Activated CD4-positive, alpha-beta T cell treated with anti-CD3 and anti-CD28 coated beads for 4 hours (primary cell): ENCODE measurements at places on chromosomes 3 and 15.

GRCh38 chr3:146350852-146351251, 99.9 kb upstream of the PLSCR4 start:
- no peak for DNase-seq

DNA sequence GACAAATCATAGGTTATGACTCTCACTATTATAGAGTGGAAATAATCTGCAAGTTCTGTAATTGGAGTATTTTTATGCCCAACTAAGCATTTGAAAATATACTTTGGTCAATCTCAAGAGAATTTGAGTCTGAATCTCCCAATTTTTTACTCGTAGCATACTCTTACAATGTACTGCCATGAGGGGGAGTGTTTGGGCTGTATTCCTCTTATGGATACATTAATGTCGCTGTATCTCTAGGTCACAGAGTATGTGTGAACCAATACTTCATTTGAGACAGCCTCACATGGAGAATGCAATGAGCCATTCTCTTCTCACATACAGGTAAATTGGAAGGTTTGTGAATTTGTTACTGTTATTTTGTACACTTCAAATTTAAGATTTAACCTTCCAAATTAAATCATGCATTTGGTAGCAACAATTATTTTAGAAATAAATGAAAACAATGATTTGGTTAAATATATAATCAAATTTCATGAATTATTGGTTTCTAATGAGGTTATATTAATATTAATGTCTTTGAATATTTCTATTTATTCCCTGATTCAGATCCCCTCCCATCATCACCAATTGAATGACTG, 5.5 kb upstream of the CD200 start:
- peak; percentile 32 for DNase-seq

DNA sequence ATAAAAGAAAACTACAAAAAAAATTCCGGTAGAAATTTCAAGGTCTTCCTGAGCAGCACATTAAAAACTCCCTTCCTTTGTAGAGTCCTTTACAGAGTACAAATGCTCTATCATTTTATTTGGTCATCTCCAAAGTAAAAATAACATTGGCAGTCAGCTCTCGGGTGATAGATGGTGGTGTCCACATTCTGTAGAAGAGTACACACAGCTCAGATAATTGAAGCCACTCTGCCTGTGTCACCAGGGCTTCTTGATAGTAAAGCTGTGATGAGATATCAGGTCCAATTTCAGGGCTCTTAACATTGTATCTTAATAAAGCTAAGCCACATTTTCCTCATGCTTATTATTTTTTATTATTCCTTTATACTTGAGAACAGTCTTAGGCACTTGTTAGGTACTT, 371.6 kb downstream of the TAFA4 start:
- DNase-seq, result no peak

DNA sequence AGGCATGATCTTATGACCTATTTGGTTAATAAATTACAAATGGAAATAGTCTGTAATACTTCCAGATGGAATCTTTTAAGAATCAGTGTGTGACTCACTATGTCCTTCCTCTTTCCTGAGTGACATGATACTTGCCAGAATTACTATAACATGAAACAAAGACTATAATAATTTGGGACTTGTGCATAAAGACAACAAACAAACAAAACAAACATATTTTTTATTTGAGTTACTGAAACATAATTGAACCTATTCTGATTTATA, 1268.1 kb downstream of the OTOL1 start:
- no peak for DNase-seq

DNA sequence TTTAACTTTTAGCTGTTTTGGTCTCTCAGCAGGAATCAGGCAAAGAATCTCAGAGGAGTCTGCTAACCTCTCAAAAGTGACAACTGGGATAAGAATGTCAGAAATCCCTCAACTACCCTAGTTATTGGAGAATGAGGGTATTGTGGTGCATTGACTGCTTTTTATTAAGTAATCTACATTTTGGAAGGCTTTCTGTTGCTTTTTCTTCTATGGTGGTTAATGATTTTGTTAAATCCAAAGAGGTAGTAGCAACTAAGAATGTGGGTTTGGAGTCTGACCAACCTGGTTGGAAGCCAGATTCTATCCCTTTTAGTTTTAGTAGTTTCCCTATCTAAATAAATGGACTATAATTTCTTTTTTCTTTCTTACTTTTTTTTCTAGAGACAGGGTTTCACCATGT, 94.7 kb upstream of the RNF7 start:
- no peak for DNase-seq

GRCh38 chr15:67190813-67191212, 63.6 kb downstream of the AAGAB start:
- DNase-seq, result no peak

GRCh38 chr3:114743746-114744485, 403.2 kb downstream of the ZBTB20 start:
- DNase-seq, result no peak

DNA sequence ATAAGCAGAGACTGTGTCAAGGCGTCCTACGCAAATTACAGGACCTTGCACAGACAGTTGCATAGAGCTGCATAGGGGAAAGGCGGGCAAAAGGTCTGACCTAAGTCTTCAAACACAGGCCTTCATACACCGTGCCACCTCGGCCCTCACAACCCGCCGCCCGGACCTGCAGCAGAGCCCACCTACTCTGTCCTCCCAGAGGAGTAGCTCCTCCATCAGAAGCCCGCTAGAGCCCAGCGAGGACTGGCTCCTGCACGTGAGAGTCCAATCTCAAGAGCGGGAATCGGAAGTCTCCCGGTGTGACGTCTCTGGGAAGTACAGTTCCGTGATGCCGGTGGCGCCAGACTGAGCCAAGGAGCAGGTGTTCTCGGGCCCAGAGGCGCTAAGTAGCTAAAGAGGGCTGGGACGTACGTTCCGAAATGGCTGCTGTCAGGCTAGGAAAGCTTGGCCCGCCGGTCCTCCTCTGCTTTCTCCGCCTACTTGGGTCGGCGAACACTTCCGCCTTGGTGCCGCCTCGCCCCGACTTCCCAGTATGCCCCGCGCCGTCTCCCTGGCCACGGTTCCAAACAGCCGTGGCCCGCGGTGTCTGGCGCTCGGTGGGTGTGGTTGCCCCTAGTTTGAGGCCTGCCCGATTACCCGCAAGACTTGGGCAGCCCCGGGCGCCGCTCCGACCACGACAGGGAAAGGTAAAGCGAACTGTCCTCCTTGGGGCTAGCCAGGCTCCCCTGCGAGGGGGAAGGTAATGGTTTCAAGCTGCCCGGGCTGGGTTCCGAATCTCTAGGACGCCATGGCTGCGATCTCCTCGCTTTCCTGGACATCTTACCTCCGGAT, at the start of the genes ASTE1 and NEK11:
Gene ASTE1, minus strand, starts transcription at position 505 of the 831 bp plus-strand sequence. CDS start 1,519 bp downstream, outside the sequence.
Gene NEK11, plus strand, starts transcription at position 557 of the 831 bp plus-strand sequence. CDS start 2,832 bp downstream, outside the sequence.
- DNase-seq, result peak; percentile 89

GRCh38 chr15:56052395-56053045, 59.1 kb upstream of the NEDD4 start:
- DNase-seq, result no peak

GRCh38 chr3:50323614-50324199, 1.2 kb upstream of the HYAL2 start:
- no peak for DNase-seq

DNA sequence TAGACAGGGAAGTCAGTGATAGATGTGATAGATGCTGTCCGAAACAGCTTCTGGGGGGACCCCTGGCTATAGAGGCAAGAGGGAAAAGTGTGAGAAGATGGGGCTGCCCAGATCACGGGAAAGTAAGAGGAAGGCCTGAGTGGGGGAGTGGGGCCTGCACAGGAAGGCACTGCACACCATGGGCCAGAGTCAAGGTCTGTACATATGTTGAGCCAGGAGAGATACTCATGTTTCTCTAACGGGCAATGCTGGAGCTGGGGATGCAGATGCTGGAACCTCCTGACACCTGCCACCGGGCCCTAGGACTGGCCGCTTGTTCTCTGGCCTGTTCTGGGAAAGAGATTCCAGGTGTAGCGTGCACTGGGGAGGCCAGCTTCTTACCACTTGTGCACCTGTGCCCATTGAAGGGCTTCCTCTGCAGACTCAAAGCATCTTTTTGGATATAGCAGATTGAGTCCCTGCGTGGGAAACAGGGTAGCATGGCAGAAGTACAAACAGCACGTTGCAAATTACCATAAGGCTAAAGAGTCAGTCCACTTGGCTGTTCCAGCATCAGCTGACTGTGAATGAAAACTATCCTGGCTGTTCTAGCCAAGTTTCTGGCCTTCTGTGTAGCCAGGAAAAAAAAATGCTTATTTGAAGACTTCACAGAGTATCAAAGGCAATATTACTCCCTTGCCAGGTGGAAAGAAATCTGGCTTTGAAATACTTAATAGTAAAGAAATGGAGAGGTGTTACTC, 77.1 kb upstream of the GSK3B start:
- no peak for DNase-seq

- DNase-seq, result no peak
Observed at GRCh38 chr3:86990734-86991481, at the start of gene VGLL3. VGLL3 (minus strand) TSS chr3:86991149; CDS start chr3:86990743, 406 bp downstream.
